Fibroblast of skin of left biceps (primary cell): ENCODE measurements at places on chromosomes 5 and 9.
A peak's percentile ranks its signal among the peaks of the same experiment; 100 is the strongest.

DNA sequence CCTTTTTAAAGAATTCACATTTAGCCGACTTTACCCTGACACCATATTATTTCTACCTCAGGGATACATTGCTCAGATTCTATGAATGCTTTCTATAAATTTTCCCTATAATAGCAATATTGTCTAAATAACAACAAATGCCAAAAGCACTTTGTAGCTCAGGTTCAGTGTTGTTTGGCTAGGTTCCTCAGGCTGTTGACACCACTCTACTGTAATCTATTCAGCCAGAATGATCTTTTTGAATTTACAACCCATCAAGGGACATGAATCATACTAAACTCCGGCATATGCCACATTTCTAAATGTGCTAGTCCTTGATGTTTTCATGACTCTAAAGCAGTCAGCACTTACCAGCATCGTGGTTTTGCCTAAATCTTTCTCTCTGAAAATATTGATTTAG, 641.5 kb upstream of the CDH10 start:
- no peak for DNase-seq

- DNase-seq: no peak
These were observed 409.1 kb downstream of the TAF11L14 start for GRCh38 chr5:18043344-18043743.

DNA sequence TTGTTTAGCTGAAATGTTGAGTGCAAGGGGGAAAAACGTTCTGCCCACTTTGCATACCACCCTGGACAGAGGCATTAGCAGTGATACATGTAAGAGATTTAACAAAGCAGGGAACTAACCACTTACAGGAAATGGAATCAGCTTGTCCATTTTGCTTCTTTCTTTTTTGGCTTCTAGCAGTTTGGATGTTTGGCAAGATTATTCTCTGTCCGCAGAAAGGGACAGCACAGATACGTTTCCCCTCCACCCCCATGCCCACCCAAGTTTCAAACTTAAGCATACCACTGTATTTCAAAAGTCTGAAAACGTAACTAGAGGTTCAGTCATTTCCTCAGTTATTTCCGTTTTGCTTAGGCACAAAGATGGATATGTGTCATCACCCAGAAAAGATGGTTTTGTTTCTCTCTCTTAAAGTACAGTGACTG, 118.4 kb downstream of the GDNF start:
- no peak for DNase-seq

DNA sequence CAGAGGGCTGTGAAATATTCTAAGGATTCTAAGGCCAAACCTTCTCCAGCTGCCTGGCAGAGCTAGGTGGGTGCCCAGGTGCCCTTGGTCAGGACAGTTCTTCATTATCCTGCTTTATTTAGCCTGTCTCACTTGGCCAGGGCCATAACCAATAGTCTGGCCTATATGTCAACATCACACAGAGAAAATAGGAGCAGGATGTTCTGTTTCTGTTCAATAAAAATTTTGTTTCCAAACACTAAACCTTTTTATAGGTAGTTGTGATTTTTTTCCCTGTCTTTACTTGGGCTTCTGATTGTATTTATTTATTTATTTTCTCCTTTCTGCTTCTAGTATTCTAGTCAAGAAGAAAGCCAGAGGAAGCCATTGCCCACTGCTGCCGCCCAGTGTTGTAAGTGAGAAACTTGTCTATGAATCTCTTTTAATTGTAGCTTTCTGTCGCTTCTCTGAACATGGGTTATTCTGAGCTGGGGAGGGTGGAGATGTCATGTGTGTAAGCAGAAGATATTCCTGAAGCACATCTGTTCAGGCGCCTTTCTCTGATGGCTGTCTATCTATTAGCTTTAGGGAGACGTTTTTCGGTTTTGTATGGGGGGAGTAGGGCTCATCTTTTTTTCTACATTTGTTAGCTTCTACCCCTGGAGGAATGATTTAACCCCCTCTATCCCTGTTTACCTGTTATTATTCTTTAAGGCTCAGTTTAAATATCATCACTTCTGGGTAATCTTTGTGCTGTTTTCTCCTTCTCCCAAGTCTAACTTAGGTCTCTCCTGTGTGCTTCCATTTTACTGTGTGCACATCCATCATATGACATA, 97.1 kb downstream of the UNC13B start:
- peak; percentile 29 for DNase-seq

DNA sequence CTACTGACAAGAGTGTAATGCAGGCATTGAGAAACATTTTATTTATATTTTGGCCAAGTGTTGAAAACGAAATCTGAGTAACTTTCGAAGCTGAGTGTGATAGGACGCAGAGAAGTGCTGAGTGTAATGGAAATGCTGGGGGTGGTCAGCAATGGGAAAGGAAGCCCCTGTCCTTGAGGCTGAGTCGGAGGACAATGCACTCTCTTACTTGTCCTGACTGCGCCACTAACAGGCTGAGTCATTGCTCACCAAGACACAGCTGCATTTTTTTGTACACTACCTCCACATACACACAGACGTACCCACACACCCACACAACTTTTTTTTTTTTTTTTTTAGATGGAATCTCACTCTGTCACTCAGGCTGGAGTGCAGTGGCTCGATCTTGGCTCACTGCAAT, 637.7 kb downstream of the SLCO4C1 start:
- no peak for DNase-seq

- DNase-seq: no peak
These were observed 139.0 kb downstream of the RFX3 start for GRCh38 chr9:3386753-3387152.
